ENCODE measurements at places on chromosomes 5 and 9. TPM values are rescaled to one million over a fixed set of nuclear protein-coding genes. Genes with fewer than 3 reads are reported as not detected.

- DNase-seq: no peak
Observed at GRCh38 chr9:112013266-112013665, 116.7 kb downstream of the UGCG start.

DNA sequence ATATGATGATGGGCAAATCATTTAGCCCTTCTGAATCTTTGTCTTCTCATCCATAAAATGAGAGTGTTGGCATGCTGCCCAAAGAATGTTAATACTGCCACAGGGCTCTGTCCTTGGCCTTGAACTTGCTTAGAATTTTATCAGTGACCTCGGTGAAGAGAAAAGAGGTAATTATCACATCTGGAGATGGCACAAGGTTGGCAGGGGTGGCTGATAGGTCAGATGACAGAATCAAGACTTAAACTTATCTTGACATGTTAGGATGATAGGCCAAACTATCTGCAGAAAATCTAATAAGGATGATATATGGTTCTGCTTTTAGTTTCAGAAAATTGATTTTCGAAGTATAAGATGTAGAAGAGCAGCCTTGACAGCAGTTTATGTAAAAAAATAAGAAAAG is 599.1 kb upstream of the CLINT1 start:
- no peak for DNase-seq

DNA sequence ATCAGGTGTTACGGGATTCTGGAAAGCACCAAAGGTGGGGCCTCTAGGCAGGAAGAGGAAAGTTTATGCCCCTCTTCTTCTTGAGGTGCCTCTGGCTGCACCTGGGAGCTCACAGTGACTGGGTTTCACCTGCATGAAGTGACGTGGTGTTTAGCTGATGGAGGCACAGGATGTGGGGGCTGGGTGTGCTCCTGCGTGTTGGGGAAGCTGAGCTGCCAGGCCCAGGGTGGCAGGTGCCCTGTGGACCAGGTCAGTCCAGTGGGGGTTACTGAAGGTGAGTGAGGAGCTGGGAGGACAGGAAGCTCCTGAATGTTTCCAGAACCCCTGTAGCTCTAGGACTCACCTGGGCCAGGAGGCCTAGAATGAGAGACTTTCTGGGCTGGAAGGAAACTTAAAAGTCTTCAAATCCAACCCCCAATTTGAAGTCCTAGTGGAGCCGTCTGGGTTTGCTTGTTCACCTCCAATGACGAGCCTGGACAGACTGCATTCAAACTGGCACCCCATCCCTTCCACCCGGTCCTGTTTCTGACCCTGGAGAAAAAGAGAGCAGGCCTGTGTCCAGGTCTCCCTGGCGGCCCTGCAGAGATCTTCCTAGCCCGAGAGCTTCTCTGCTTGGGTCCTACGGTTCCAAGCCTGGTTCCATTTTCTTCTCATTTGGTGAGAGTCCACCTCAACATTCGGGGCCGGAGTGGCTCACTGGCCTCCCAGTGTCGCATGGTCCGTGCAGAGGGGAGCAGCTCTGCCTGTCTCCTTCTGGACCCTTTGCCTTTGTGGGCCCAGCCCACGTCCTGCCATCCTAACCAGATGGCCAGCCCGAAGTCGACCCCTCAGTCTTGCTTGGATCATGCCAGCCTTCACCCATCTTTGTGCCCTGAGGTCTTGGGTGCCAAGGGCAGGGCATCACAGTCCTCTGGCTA is 22.3 kb downstream of the TRAF1 start:
- DNase-seq: no peak

DNA sequence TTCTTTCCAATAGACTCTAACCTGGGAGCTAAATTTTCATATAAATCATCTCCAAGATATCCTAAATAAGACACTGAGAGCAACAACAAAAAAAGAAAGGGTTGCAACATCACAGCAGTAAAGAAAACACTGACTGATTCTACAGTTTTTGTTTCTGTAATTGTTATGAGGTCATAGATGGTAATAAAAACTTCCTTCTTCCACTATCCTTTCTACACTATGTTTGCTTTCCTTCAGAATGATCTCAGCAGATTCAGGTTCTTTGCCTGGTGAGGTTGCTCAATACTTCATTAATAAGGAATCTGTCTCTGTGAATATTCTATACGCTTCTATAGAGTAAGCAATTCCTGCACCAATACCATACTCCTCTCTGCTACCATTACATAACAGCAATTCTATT is 835.6 kb upstream of the GRAMD2B start:
- no peak for DNase-seq

GRCh38 chr5:37735649-37736347 is 104.0 kb downstream of the GDNF start:
- DNase-seq: peak; percentile 37

GRCh38 chr9:28502189-28502588 is 928.9 kb upstream of the C9orf72 start:
- no peak for DNase-seq

DNA sequence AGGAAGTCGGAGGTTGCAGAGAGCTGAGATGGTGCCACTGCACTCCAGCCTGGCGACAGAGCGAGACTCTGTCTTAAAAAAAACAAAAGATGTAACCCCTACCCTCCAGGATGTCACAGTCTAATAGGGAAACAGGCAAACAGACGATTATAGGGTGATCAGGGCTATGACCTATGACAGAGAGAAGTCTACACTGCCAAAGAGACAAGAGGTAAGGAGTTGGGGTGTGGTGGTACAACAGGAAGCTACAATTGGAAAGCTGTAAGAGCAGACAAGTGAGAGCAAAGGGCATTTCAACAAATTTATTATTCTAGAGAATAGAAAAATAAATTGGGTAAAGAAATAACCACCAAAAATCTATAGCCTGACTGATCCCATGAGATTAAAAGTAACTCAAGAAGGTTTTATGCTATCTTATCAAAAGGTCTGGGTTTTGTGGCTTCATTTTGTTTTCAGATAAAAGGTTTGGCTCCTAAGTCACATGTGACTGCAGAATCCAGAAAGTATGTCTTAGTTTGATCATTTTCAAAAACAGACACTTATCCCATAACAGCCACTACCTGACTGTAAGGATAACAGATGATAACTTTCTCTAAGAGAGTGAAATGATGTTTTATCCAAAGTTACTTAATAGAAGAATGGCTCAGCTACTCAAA is 7.3 kb downstream of the CDC26 start:
- DNase-seq: no peak

DNA sequence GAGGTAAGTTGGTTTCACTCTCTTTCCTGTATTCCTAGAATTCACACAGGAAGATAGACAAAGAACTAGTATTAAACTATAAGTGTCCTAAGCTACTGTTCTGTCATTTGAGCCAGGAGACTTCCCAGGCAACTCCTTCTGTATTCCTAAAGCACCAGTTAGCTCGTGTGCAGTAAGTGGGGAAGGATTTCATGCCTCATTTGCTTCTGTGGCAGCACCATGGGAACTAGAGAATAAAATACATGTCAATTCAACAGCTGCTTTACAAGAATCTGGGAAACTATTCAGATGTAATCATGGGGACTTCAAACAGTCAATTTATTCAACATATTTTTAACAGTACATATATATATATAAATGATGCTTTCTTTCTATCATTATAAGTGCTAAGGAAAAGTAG is 762.3 kb downstream of the PRELID2 start:
- no peak for DNase-seq

DNA sequence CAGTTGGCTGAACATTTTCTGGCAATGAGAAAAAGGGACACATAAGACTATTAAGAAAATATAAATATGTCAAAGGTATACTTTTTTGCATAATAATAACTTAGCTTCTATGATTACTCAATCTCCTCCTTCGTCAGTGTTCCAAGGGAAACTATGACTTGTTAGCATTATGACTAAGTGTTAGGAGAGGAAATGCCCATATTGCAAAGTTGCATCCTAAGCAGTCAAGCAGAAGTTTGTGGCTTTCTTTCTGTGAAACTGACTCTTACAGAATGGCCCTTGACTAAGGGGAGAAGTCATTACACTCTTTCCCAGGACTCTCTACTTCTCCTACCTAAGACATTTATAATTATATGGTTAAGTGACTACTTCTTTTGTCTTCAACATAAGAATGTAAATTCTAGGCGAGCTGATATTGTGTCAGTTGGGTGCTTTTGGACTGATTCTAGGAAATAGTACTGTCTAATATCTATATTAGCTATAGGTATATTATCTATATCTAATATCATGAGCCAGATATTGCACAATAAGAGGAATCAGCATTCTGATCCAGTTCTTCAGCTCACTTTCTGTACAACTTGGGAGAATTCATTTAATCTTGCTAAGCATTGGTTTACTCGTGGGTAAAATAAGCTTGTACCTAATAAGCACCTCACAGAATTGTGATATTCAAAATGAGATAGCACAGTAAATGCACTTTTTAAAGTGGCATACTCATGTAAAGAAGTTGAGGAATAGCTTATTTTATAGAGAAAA is 16.4 kb upstream of the SPINK6 start:
- DNase-seq: no peak

- no peak for DNase-seq
Observed at GRCh38 chr9:2525147-2525546, 96.4 kb upstream of the VLDLR start.

GRCh38 chr9:86792136-86792535 is 155.2 kb downstream of the GAS1 start:
- DNase-seq: no peak

GRCh38 chr5:167947306-167947705 is 344.1 kb upstream of the WWC1 start:
- peak; percentile 34 for DNase-seq

GRCh38 chr5:51829691-51830090 is 446.4 kb downstream of the ISL1 start:
- DNase-seq: no peak

DNA sequence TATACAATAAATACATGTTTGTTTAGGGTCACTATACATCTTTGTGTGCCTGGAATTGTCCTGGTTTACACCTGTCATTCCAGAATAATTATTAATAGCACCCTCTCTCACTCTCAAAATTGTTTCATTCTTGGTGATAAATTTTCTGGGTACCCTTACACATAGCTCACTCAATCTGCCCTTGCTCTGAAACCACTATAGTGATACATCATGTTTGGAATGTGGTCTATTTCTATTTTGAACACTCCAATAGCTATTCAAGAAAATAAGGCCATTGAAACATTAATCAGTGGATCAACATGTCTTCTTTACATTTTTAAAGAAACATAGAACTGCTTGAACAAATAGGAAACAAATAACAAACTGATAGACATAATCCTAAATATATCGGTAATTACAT is 158.7 kb downstream of the ARRDC3 start:
- DNase-seq: no peak

DNA sequence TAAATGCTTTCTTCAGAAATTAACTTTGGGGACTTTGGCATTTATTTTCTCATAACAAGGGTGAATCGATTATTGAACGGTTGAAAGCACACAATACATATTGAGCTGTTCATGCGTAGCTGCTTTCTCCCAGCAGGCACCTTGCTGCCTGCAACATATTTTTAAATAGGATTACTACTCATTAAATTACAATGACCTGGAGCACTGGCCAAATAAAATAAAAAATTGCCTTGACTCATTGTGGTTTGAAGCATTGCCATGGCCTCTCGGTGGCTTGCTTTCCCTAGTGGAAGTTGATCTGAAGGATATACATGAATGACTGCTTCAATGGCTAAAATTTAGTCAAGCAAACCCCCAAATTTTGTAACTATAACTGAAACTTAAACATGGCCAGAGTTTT is 181.6 kb upstream of the NUDT12 start:
- no peak for DNase-seq

DNA sequence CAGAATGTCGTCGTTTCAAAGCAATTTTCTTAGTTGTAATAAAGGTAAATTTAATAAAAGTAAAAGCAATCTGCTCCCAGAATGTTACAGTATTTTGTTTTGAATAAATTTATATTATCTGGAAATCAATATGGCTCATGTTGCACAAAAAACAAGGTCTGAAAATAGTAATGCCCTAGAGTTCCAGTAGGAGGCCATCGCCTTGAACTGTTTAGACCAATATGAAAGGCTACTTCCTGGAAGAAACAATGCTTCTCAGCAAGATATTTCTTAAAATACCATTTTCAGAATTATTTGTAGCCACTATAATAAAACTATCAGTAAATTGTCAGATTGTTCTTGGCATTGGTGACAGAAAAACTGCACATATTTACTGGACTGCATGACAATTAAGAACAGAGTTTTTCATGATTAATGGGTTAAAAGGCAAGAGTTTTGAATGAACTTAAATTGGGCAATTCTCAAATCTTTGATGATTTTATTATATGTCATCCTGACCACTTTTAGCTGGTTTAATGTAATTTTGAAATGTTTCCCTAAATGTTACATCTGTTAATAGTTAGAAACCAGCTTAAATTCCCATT is 153.2 kb downstream of the COMMD10 start:
- DNase-seq: no peak

GRCh38 chr5:141534492-141535213 is 45.8 kb downstream of the PCDHGC5 start:
- no peak for DNase-seq

- DNase-seq: no peak
Observed at GRCh38 chr5:83173826-83174225, 96.5 kb downstream of the XRCC4 start.

DNA sequence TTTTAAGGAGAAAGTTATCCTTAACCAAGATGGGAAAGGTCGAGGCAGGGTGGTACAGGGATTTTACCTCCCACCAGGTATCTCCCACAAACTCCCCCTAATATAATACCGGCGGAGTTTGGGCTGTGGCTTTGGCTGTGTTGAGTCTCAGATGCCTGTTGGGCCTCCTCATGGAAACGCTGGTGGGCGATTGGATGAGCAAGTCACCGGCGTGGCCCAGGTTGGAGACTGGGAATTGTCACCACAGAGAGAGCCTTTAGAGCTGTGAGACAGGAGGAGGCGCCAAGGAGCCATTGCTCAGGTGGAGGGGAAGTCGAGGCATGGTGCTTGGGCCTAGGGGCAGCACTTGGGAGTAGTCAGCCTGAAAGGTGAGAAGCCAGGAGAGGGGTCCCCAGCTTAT is 3.4 kb upstream of the CAMSAP1 start:
- DNase-seq: no peak

GRCh38 chr9:83151627-83152137 is 88.7 kb upstream of the RASEF start:
- no peak for DNase-seq

GRCh38 chr9:131418143-131419025 is 24.5 kb downstream of the PRRC2B start:
- DNase-seq: peak; percentile 55

FBP2 gene
- total RNA-seq: not detected

LURAP1L gene
- total RNA-seq: 2.4 TPM

ZNF782 gene
- 4.4 TPM for total RNA-seq

PCDHAC2 gene
- total RNA-seq: 0.10 TPM

DPYSL3 gene
- 19.5 TPM for total RNA-seq

PCDHA4 gene
- 0.10 TPM for total RNA-seq
